ENCODE measurements at places on chromosomes 13 and 19.

GRCh38 chr13:42396901-42397655 lies 125.1 kb downstream of the AKAP11 start:
- no peak for DNase-seq

DNA sequence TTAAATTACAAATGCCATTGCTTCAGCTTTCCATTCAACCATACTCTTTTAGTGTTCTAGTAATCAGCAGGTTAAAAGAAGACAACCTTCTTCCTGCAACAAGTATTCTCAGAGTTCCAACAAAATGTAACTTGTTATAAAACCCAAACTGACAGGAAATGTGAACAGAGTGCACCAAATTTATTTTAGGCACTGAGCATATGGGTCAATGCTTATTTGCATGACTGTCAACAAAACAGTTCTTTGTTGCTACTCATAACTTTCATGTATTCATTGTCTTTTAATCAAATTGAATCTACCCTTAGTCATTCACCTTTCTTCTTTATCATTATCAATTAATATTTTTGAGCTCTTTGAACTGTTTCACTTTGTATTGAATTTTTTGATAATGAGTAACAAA lies 554.1 kb downstream of the DACH1 start:
- no peak for DNase-seq

GRCh38 chr13:21796775-21797514 lies 126.1 kb downstream of the FGF9 start:
- DNase-seq: no peak

- DNase-seq: no peak
These were observed 47.4 kb downstream of the SMAD9 start for GRCh38 chr13:36872621-36873020.
